ELR (cell line): ENCODE measurements at places on chromosomes 2 and 18.

GRCh38 chr2:197369228-197369932 lies 58.8 kb upstream of the ANKRD44 start:
- DNase-seq = no peak

- peak; percentile 46 for DNase-seq
Observed at GRCh38 chr2:23912054-23912453, 14.9 kb downstream of the ATAD2B start.

GRCh38 chr2:11123856-11124759 lies 31.2 kb upstream of the SLC66A3 start:
- DNase-seq = peak; percentile 59

DNA sequence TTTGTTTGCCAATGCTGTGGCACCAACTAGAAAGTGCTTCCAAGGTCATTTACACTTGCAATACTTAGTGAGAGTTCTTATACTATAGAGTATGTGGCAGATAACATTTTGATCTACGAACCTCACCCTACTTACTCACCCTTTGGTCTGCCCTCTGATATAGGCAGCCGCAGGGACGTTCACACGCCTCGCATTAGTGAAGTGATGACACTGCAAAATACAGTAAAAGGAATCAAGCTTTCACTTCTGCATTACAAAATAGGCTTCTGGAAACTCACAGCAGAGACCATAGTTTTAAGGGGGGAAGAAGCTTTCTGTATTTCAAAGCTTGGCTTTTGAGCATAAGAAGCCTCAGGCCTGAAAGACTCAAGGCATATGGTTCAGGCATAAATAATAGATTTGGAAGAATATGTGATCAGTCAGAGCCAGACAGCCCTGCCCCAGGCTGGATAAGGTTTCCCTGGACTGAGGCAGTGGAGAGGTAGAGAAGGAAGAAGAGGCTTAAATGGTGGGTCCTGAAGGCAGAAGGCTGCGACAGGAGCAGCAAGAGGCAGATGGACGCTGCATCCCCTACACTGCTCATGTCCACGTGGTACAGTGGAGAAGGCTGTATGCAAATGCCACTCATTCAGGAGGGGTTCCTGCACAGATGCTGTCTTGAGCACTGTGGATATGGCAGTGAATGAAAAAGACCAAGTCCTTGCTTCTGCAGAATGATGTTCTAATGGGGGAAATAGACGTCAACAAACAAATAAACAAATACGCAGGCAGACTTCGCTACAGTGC lies 63.1 kb downstream of the FECH start:
- no peak for DNase-seq

DNA sequence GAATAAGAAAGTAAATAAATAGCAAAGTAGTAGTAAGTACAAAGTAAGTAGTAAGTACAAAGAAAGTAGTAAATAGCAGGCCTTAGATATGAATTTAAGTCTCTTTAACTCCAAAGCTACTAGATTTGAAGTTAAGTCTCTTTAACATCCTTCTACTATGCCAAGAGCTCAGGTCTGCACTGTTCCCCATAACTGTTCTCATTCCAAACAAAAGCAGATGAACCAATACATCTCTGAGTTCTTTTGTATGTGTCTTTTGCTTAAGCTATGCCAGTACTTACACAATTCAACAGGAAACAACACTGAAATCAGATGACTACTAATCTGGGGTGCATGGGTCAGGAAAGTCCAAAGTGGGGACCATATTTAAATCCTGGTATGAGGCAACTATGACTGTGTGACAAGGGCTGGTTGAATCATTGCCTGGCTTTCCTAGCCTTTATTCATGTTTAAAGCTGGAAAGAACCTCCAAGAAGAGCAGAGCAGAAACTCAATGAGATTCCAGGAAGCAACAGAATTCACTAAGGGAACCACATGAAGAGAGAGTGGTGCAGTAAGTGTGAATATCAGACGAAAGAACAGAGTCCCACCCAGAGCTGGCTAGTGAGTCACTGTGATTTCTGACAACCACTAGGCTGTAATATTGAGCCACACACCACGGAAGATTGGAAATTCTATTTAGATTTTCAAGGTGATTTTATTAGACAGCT lies 51.0 kb upstream of the CYP26B1 start:
- DNase-seq = peak; percentile 51

DNA sequence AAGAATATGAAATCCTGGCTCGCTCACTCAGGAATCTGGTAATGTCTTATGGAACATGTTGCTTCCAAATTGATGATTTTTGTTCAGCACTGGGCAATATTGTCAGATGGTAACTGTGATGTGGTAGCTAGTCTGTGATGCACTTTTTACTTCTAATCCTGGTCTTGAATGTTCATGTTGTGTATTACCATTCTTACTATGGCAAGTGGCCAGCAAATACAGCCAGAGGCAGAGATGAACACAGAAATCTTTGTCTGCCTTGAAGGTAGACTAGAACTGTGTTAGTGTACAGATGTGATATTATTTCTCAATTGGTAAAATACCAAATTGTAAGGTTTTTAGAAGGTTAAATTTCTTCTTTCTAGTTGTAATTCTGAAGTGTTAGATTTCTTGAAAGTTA lies 83.3 kb downstream of the UBE2E3 start:
- no peak for DNase-seq

- no peak for DNase-seq
Observed at GRCh38 chr2:19818543-19818942, 83.2 kb downstream of the TTC32 start.

- peak; percentile 17 for DNase-seq
Observed at GRCh38 chr2:84653302-84653701, 137.0 kb downstream of the DNAH6 start.

- DNase-seq = peak; percentile 36
Observed at GRCh38 chr2:233208382-233209116, 42.9 kb upstream of the ATG16L1 start.

DNA sequence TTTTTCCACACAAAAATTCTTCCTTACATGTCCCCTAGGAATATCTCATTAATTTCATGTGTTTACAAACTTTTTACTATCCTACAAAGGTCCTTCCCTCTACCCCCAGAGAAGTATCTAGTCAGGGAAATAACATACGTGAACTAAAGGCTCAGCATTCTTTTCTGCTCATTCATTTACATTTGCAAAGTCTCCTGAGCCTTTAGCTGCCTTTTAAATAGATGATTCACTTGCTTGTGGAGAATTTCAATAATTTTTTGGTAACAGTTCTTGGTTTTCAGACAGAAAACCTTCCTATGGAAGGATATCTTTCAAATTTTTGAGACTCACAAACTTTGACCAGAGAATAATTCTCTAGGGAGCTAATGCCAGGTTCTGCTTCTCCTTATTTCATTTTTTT lies 81.5 kb upstream of the RMDN2 start:
- peak; percentile 61 for DNase-seq
